Dermis blood vessel endothelial cell (primary cell): ENCODE measurements at places on chromosomes 1 and 21. TPM values are rescaled to one million over a fixed set of nuclear protein-coding genes. Genes with fewer than 3 reads are reported as not detected.

TMEM82 gene
- total RNA-seq = not detected in 2 replicates

CACNA1S gene
- total RNA-seq = not detected in 2 replicates

CLCA2 gene
- under 0.01 TPM in 1 of 2 replicates, not detected in the other for total RNA-seq

FAM72C gene
- 0.34 and 1.7 TPM in 2 replicates for total RNA-seq

TNFRSF1B gene
- total RNA-seq = 81.3 and 98.3 TPM in 2 replicates

FGR gene
- total RNA-seq = 0.74 and 1.2 TPM in 2 replicates

FAM163A gene
- under 0.01 and 0.05 TPM in 2 replicates for total RNA-seq

IGSF5 gene
- not detected in 2 replicates for total RNA-seq

CDC20 gene
- total RNA-seq = 22.1 and 121 TPM in 2 replicates

CD164L2 gene
- total RNA-seq = not detected in 2 replicates

GSTM5 gene
- total RNA-seq = under 0.01 TPM in 1 of 2 replicates, not detected in the other

BRDT gene
- total RNA-seq = not detected in 2 replicates

NUDT17 gene
- total RNA-seq = 2.4 TPM in 2 replicates

LY9 gene
- not detected in 2 replicates for total RNA-seq

OR2L2 gene
- total RNA-seq = under 0.01 TPM in 1 of 2 replicates, not detected in the other

CD247 gene
- 0.09 TPM in 1 of 2 replicates, not detected in the other for total RNA-seq

ETNK2 gene
- total RNA-seq = 9.9 and 10.7 TPM in 2 replicates

RNF223 gene
- not detected in 2 replicates for total RNA-seq

NFASC gene
- 0.17 and 0.42 TPM in 2 replicates for total RNA-seq

CDC7 gene
- total RNA-seq = 2.6 and 7.7 TPM in 2 replicates

CTSK gene
- total RNA-seq = 0.68 and 0.84 TPM in 2 replicates

FCGR3B gene
- not detected in 2 replicates for total RNA-seq

SLAMF9 gene
- not detected in 2 replicates for total RNA-seq

FCRLA gene
- total RNA-seq = 0.17 TPM in 1 of 2 replicates, not detected in the other

KPRP gene
- total RNA-seq = not detected in 2 replicates

CYP4A11 gene
- total RNA-seq = not detected in 2 replicates

AHCYL1 gene
- total RNA-seq = 47.1 and 62.7 TPM in 2 replicates

NR1I3 gene
- total RNA-seq = not detected in 2 replicates

S100A7A gene
- total RNA-seq = not detected in 2 replicates

ZNF683 gene
- not detected in 2 replicates for total RNA-seq

KNCN gene
- not detected in 2 replicates for total RNA-seq

CAMK2N1 gene
- 3.7 and 7.8 TPM in 2 replicates for total RNA-seq

ERICH3 gene
- under 0.01 TPM in 1 of 2 replicates, not detected in the other for total RNA-seq

LRRC8B gene
- total RNA-seq = 6.4 and 8.5 TPM in 2 replicates

PLA2G2A gene
- not detected in 2 replicates for total RNA-seq

ARHGAP30 gene
- total RNA-seq = not detected in 2 replicates

MROH7 gene
- 0.17 TPM in 1 of 2 replicates, not detected in the other for total RNA-seq

ACTL8 gene
- not detected in 2 replicates for total RNA-seq

MYOM3 gene
- under 0.01 TPM in 1 of 2 replicates, not detected in the other for total RNA-seq

DMRTA2 gene
- not detected in 2 replicates for total RNA-seq
